ENCODE measurements at places on chromosomes 12 and 14.

- DNase-seq = no peak
Measured at GRCh38 chr12:120738252-120739030, 12.8 kb downstream of the ACADS start.

DNA sequence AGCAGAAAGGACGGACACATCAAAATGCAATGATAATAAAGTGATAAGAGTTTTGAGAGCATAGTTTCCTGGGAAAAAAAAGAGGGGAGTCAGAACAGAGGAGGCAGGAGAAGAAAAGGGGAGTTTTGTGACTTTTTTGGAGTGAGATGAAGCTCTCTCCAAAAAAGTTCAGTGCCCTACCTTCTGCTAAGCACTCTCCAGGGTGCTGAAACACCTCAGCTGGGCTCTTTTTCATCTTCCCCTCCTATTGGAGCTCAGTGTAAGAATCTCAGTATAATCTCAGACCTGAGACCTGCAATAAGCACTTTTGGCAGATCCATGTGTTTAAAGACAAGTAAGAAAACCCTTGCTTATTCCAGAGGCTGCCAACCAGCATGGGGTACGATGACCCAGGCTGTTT, 58.9 kb upstream of the SRRM4 start:
- no peak for DNase-seq

DNA sequence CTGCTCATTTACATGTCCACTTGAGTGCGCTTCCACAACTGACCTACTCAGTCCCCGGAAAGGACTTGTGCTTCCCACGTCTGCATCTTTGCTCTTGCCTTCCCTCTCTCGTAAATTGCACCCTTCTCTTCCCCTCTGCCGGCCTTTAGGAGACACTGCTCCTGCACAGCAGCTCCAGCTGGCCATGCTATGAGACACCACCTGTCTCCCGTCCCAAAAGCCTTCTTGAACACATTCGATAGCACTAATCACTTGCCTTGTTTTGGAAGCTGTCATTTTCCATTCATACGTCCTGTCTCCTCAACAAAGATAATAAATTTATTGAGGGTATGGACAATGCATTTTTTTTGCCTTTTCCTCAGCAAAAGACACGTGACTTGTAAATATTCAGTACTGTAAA, 15.7 kb upstream of the KCNA1 start:
- no peak for DNase-seq

GRCh38 chr14:32379447-32379846, 50.3 kb downstream of the AKAP6 start:
- DNase-seq = no peak

All from NCI-H69 (cell line).